NCI-H774 (cell line): ENCODE measurements at places on chromosomes 16 and 17.

- no peak for DNase-seq
Observed at GRCh38 chr16:81816793-81817210, 37.7 kb downstream of the PLCG2 start.

DNA sequence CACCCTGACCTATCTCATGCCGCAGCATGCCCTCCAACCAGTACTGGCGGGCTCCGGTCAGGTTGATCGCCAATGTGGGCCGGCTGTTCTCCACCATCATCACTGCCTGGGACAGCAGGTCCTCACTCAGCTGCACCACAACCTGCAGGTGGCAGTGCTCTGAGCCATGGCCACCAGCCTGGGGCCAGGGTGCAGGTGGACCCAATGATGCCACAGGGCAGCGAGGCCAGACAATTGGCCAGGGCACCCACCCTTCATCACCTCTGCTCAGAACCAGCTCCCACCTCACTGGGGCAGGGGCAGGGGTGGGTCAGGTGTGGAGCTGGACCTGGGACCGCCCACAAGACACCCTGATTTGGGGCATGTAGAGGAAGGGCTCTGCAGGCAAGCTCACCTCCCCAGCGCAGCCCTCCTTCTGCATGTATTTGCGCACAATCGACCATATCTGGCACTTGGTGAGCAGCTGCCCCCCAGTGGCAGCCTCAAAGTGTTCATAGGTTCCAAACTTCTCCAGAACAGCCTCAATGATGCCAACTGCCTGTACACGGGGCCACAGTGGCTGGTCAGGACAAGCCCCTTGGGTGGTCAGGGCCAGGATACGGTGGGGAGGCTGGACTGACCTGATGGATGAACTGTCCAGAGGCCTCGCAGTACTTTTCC is 4.2 kb downstream of the MATCAP1 start:
- no peak for DNase-seq

- DNase-seq = no peak
Observed at GRCh38 chr16:48603647-48604376, 6.2 kb downstream of the N4BP1 start.

DNA sequence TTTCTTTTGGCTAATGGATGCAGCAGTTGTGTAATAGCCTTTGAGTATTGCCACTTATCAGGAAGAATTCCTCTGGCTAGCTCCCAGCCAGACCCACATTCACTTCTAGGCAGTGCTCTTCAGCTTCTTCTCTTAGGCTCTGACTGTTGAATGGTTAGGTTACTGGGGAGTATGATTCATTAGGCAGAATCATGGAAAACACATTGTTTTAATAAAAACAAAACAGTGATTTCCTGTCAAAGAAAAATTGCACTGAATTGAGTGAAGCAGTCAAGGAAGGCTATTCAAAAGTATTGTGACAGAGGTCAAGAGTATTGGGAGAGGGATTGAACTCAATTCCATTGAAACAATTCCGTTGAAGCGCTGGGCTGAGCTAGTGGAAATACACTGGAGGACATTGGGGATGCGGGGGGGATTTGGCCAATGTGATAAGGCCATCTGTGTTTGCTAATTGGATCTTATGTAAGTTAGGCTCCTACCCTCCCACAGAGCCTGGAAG is 68.0 kb downstream of the CNTNAP4 start:
- DNase-seq = no peak

GRCh38 chr16:81738783-81739496 is 40.2 kb upstream of the PLCG2 start:
- no peak for DNase-seq

- DNase-seq = no peak
Observed at GRCh38 chr17:58092797-58093385, 9.7 kb downstream of the DYNLL2 start.

DNA sequence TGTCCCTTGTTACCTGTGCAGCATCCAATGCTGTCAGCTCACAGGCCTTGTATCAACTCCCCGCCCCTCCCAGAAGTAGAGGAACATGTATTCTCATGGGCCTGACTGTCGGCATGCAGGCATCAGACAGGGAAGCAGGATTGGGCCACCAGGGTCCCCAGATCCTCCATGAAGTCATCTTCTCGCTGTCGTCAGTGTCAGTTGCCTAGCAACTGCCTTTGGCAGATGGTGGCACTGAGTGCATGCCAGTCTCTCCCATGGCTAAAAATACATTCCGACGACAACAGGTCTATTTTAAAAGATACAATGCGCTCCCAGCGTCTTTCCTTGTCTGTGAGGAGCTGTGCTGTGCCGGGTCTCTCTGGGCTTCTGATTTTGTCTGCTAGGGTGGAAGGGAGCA is 36.8 kb upstream of the CES5A start:
- peak; percentile 22 for DNase-seq

DNA sequence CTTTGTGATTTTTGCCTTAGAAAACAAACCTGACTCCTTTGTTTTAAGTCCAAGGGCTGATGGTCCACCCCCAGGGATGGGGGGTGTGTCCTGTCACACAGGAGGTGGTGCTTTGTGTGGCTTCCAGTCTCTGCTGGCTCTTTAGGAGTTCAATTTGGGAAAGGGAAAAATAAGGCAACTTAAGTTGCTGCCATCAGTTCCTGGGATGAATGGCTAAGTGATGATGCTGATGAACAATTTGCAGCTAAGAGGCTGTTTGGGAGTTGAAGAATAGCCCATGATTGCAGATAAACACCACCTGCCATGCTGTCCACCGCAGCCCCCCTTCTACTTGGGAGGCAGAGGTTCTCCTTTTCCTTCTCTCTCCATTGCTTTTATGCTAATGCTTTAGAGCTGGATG is 40.2 kb downstream of the ARL4D start:
- no peak for DNase-seq

- DNase-seq = peak; percentile 56
Observed at GRCh38 chr17:57523926-57524632, 221.0 kb downstream of the CCDC182 start.

DNA sequence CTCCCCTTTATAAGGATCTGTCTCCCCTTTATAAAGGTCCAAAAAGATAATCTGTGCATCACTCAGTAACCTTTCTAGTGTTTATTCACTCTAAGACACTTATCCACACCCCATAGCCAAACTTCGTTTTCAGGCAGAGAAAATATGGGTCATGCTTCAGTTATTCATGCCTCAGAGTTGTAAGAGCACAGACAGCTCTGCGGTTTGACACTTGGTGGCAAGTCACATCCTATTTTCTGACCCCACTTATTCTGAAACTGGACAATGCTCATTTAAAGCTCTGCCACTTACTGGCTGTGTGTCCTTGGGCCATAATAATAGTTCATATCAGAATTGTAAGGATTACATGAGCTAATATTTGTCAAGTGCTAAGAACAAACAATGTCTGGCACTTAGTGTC is 2.0 kb upstream of the KRTAP2-1 start:
- DNase-seq = no peak

- no peak for DNase-seq
Observed at GRCh38 chr16:67855789-67856188, 8.3 kb upstream of the CENPT start.

GRCh38 chr17:30230596-30231125 is 4.8 kb downstream of the SLC6A4 start:
- no peak for DNase-seq

GRCh38 chr16:31286421-31287032 is 26.8 kb downstream of the ITGAM start:
- DNase-seq = no peak

DNA sequence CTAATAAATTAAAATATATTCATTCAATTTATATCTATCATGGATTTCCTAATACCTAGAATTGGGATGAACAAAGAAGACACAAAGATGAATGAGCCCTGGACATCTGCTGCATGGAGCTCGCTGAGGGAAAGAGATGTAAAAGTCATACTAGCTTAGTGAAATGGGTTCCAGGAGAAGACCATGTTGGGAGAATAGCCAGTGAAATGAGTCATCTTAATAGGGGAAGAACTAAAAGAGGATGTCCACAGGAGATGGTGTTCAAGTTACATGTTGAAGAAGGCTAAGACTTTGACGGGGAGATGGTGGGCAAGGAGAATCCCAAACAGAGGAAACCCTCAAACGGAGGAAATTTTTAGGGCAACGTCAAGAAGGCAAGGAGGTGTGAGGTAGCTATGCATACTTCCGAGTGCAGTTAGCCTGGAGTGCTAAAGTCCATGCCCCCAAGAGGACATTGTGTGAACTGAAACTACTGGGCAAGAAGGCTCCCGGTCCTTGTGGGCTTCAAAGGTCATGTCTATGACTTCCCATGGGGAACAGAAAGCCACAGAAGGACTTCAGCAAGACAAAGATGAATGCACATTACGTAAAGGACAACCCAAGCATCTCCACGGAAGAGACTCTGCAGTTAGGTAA is 220.5 kb upstream of the CDH11 start:
- DNase-seq = no peak

DNA sequence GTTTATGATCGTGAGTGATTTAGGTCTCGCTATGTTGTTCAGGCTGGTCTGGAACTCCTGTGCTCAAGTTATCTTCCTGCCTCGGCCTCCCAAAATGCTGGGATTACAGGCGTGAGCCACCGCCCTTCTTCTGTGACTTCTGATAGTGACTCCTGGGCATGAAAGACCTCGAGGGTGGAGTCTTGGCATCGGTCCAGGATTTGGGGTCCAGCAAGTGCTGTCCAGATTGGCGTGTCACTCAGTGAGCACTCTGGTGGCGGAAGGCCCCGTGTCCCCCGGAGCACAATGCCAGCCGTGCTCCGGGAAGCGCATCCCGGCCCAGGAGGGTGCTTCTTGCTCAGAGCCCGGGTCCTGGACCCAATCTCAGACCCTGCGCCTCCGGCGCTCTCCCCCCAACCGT is 6.8 kb downstream of the OR1F1 start:
- no peak for DNase-seq

DNA sequence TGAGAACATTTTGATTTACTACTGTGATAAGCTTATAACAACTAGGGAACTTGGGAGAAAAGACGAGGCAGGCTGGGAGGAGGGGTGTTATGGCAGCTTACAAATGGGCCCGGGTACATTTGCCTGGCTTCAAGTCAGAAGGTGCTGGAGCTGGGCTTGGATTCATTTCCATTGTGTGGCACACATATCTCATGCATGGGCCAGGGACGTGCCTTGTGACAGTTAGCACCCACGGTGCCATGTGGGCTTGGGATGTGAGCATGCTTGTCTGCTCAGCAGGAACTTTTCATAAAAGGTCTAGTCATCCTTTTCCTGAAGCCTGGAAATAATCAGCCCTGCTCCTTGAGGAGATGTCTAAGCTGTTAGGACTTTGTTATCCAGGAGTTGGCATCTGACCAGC is 572.2 kb downstream of the CDH13 start:
- no peak for DNase-seq

- no peak for DNase-seq
Observed at GRCh38 chr16:58317608-58318152, 22.9 kb upstream of the PRSS54 start.

- peak; percentile 84 for DNase-seq
Observed at GRCh38 chr17:62807812-62808575, at the start of gene MARCHF10. TSS of gene MARCHF10 (minus strand) at chr17:62808314. CDS start at chr17:62801735, 6,579 bp downstream.

DNA sequence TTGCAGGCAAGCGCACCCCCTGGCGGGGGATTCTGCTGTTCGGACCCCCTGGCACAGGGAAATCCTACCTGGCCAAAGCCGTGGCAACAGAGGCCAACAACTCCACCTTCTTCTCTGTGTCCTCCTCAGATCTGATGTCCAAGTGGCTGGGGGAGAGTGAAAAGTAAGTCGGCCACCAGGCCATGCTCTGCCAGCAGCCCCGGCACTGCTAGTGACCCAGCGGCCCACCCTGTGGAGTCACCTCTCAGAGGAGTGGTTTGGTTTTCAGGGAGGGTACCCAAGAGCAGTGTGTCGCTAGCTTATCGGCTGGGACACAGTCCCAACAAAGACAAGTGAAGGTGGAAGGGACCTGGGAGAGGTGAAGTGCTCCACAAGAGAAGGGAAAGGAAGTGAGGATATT is 8.2 kb downstream of the VPS4A start:
- no peak for DNase-seq

DNA sequence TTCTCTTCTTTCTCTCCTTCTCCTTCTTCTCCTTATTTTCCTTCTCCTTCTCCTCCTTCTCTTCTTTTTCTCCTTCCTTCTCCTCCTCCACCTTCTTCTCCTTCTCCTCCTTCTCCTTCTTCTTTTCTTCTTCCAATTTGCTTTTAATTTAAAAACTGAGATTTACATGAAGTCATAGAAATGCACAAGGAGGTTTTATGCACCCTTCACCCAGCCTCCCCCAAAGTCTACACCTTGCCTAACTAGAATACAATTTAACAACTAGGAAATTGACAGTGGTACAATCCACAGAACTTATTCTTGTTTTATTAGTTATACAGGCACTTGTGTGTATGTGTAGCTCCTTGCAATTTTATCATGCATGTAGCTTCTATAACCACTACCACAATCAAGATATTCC is 826.7 kb downstream of the KCNJ2 start:
- no peak for DNase-seq

- peak; percentile 77 for DNase-seq
Observed at GRCh38 chr17:80991645-80992076, at the start of gene CHMP6. TSS of gene CHMP6 (plus strand) at chr17:80991841. CDS start at chr17:80991919, 78 bp downstream.

- DNase-seq = no peak
Observed at GRCh38 chr17:45761957-45762565, 22.1 kb upstream of the CRHR1 start.

DNA sequence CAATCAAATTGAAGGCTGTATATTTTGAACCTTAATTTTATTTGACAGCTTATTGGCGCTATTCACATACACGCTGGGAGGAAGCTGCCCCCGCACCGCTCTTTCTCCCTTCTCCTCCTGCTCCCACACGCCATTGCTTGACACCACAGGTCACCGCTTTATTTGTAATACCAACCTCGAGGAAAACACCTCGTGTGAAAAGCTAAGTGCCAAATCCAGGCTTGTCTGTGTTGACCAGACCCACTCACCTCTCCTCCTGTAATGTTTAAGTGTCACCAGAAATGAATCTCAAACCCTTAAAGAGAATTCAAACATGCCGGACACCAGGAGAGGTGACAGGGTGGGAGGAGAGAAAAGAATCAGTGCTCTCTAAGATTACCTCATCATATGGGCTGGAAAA is 331.4 kb downstream of the GRIN2A start:
- no peak for DNase-seq

DNA sequence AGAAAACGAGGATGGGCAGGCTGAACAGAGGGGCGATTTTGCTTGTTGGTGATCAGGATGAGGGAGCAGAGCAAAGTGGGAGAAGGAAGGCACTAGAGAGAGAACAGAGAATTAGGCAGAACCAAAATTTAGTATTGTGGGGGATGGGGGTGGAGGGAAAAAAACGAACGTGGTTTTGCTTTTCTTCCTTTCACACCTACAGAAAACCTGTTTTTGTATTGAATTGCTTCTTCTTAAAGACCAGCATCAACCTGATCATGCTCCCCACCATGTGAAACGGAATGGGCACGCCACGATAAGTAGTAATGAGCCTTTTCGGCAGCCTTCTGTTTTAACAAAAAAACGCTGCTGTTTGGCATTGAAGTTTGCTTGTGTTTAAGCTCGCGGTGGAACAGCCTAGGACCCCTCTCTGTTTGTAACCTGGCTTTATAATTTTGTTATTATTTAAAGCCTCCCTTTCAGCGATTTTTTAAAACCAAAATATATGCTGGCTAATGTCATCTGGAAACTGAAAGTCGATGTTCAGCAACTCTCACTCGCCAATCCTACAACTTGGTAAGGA is 36.8 kb downstream of the ERCC4 start:
- DNase-seq = no peak

GRCh38 chr16:81366316-81366932 is 51.7 kb downstream of the GAN start:
- no peak for DNase-seq
